MV-4-11 (cell line): ENCODE measurements at places on chromosomes 3 and 15.
A peak's percentile ranks its signal among the peaks of the same experiment; 100 is the strongest.

GRCh38 chr3:82354228-82354627 is 592.8 kb upstream of the GBE1 start:
- no peak for DNase-seq

DNA sequence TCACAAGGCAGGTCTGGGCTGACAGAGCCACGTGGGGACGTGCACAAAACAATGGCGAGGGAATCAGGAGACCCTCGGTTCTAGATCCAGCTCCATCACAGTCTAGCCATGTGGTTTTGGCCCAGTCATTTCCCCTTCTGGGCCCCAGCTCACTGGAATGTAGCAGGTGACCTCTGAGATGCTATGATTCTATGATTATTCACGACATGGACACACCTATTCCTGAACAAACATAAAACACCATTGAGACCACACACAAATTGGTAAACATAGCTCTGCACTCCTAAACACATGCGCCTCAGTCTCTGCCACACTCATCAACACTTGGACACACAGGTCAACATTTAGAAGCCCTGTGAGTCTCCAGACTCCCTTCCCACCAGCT is 9.0 kb downstream of the IGDCC4 start:
- DNase-seq = no peak

DNA sequence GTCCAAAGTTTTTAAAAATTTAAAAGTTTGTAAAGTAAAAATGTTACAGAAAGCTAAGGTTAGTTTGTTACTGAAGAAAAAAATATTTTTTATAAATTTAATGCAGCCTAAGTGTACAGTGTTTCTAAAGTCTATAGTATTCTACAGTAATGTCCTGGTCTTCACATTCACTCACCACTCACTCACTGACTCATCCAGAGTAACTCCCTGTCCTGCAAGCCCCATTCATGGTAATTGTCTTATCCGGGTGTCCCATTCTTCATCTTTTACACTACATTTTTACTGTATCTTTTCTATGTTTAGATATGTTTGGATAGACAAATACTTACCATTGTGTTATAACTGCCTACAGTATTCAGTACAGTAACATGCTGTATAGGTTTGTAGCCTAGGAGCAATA is 36.7 kb upstream of the ATP10A start:
- no peak for DNase-seq

DNA sequence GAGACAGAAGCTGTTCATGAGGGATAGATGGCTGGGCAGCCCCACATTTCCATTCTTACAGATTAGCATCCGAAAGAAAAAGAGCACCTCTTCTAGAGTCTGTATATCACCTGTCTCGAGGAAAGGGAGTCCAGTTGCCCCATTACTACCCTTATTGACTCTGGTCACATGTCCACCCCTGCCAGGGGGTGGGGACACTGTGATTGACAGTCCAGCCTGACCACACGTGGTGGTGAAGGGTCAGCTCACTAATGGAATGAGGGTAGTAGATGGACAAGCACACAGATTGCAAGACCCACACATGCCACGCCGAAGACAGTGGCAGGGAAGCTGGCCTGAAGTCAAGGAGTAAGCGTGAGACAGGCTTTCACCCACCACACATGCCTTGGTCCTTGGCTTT is 45.8 kb downstream of the PXYLP1 start:
- DNase-seq = no peak

DNA sequence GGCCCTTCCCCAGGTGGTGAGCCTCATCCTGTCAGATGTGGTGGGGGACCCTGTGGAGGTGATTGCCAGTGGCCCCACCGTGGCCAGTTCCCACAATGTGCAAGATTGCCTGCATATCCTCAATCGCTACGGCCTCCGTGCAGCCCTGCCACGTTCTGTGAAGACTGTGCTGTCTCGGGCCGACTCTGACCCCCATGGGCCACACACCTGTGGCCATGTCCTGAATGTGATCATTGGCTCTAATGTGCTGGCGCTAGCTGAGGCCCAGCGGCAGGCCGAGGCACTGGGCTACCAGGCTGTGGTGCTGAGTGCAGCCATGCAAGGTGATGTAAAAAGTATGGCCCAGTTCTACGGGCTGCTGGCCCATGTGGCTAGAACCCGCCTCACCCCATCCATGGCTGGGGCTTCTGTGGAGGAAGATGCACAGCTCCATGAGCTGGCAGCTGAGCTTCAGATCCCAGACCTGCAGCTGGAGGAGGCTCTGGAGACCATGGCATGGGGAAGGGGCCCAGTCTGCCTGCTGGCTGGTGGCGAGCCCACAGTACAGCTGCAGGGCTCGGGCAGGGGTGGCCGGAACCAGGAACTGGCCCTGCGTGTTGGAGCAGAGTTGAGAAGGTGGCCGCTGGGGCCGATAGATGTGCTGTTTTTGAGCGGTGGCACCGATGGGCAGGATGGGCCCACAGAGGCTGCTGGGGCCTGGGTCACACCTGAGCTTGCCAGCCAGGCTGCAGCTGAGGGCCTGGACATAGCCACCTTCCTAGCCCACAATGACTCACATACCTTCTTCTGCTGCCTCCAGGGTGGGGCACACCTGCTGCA is 4.8 kb downstream of the GLYCTK start:
- no peak for DNase-seq

- DNase-seq = peak; percentile 65
Measured at GRCh38 chr3:76369170-76369569, 583.8 kb upstream of the ZNF717 start.

GRCh38 chr15:78225783-78226541 is 8.4 kb downstream of the ACSBG1 start:
- DNase-seq = no peak

GRCh38 chr3:195106418-195106906 is 164.5 kb downstream of the XXYLT1 start:
- DNase-seq = peak; percentile 42

DNA sequence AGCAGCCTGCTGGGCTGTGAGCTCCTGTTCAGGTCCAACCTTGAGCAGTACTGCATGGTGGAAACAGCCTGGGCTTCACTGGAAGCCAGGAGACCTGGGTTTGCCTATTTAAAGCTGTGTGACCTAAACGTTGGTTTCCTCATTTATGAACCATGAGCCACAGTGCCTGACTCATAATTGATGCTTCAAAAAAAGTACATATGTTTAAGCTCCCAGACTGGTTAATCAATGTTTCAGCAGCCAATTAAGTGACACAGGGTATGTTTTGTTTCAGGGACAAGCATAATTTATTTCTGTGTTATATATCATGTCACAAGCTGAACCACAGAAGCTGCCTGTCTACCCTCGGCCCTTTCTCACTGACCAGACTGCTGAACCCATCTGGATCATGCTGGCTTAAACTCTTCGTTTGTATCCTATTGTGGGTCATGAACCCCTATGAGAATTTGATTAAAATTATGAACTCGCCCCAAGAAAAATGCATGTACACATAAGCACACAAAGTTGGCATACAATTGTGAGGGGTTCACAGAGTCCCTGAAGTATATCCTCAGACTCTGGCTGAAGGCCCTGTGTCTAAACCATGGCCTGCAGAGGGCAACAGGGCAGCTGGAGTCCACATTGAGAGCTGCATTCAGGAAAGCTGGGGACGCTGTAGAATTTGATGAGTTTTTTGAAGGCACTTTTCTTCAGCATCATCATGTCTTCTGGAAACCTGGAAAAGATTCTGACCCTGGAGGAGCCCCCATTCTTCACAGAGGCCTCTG is 23.7 kb downstream of the HDC start:
- DNase-seq = peak; percentile 67

GRCh38 chr3:85627932-85628331 is 669.1 kb downstream of the CADM2 start:
- DNase-seq = no peak

GRCh38 chr3:14396031-14396692 is 6.2 kb upstream of the SLC6A6 start:
- DNase-seq = no peak

GRCh38 chr3:62892951-62893350 is 17.7 kb upstream of the CADPS start:
- no peak for DNase-seq

DNA sequence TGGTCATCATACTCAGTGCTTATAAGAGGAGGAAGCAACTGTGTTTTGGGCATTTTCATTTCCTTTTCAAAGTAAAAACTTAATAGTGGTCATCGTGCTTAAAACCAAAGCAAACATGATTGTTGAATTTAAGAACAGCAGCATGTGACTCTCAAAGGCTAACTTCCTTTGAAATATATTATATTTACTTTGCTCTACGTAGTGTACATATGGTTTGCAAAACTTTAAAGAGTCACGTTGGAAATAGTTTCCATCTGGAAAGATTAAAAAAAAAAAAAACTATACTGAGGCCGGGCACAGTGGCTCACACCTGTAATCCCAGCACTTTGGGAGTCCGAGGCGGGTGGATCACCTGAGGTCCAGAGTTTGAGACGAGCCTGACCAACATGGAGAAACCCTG is 367.9 kb upstream of the BCHE start:
- no peak for DNase-seq

GRCh38 chr3:1214933-1215332 is 122.1 kb downstream of the CNTN6 start:
- DNase-seq = no peak

- peak; percentile 11 for DNase-seq
Measured at GRCh38 chr3:8777201-8777977, 8.0 kb upstream of the OXTR start.

DNA sequence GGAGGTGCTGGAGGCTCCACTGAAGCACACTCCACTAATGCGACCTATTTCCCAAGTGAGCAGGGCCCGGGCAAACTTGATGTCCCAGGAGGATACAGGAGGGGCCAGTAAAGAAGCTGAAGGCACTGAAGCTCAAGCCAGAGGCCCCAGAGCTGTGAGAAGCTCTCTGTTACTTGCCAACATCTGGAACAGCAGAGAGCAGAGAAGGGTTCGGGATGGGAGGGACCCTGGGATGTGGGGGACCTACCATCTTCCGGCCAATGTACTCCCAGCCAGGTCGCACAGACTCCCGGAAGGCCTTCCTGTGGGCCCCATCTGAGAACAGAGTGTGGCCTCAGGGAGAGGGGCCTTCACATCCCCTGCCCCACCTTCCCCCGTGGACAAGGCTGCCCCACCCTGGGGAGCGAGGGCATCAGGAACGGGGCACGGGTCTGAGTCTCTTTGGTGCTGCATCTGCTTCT is 3.1 kb downstream of the HHATL start:
- no peak for DNase-seq

DNA sequence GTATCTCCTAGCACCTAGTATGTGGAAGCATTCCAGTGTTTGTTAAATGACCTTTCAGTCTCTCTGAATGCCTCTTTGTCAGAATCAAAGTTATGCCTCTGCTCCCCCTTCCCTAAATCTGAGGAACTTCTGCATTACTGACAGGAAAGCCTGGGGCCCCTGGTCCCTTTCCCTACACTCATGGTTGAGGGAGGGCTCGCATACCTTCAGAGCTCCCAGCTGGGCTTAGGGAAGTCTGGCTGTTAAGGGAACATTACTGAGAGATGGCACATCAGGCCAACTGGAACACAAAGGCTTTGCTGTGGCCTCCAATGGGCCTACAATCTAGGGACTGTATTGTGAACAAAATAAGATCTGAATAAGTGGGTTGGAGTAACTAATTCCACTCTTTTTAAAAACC is 10.3 kb downstream of the PKM start:
- DNase-seq = no peak
